ENCODE measurements at places on chromosomes 16 and 17.

GRCh38 chr16:50613281-50613963 lies 65.2 kb downstream of the NKD1 start:
- DNase-seq: no peak

- DNase-seq: no peak
These were observed 908 bp downstream of the COG4 start for GRCh38 chr16:70522216-70523075.

GRCh38 chr16:27088216-27088615 lies 21.5 kb downstream of the C16orf82 start:
- DNase-seq: no peak

DNA sequence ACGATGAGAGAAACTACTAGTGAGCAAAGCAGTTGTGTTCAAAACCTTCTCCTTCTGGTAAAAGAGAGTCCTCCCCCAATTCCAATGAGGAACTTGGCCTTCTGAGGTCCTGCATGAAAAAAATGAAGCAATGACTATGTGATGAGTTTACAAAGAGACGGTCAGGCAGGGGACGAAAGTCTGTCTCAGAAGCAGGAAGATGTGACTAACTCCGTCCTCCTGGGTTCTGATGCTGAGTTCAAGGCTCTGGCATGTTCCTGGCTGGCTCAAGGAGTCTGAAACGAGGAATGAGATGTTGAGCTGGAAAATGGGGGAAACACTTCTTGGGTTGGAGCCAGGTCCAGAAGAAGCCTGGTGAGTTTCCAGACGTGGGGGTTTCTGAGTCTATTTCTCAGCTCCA lies 129.6 kb downstream of the CPPED1 start:
- DNase-seq: no peak

DNA sequence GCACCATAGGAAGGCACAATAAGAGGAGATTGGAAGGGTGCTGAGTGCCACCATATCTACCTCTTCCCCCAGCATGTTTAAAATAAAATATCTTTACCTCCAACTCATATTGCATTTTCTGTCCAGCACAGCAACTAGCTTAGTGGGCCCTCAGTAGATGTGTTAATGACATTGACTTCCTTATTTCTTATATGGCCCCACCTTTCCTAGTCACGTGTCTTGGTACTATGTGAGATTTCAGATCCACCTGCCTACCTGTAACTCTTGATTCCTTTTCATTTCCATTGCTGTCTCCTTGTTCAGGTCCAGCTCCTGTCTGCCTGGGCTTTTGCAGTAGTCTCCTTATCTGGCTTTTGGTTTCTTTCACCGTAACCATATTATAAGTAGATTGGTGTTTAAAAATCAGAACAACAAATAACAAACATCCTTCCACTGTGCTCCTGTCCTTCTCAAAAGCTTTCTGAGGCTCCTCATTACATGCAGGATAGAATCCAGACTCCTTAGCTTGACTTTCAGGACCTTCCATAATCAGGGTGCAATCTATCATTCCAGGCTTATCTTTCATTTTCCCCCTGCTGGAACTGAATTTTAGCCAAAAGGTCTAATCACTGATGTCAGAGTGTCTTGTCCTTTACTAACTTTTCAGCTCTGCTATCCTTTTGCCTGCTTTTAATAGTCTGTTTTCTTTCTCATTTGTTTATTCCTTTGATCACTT lies 71.3 kb downstream of the FTO start:
- no peak for DNase-seq

DNA sequence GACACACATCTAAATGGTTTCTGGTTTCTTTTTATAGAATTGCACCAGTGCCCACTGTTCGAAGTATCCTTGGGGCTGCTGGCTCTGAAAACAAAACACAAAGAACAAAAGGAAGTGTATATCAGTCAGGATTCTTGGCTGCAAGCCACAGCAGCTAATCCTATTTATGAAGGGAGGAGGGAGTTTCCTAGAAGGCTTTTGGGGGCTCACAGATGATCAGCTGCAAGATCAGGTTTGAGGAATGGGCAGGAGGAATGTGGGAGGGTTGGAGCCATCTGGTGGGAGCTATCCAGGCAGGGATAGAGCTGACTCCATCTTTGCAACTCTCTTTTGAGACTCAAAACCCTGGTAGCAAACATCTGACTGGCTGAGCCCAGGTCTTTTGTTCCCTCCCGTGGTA lies 118.3 kb upstream of the EEF2KMT start:
- no peak for DNase-seq

DNA sequence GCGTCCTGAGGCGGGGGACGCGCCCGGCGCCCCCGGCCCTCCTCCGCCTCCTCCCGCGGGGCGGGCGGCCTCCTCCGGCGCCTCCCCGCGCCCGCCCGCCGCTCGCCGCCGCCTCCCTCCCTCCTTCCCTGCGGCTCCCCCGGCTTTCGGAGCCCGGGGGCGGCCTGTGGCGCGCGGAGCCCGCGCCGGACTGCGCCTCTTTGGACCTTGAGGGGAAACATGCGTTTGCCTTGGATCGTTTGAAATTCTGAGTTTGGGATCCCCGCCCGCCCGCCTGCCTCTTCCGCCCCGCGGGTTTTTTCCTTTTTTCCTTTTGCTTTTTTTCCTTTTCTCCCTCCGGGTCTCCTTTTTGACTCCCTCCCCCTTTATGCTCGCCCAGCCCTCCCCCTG lies 390 bp downstream of the ZNRF1 start:
- DNase-seq: peak; percentile 43

- DNase-seq: no peak
These were observed 40.8 kb upstream of the MED13 start for GRCh38 chr17:62105861-62106260.

DNA sequence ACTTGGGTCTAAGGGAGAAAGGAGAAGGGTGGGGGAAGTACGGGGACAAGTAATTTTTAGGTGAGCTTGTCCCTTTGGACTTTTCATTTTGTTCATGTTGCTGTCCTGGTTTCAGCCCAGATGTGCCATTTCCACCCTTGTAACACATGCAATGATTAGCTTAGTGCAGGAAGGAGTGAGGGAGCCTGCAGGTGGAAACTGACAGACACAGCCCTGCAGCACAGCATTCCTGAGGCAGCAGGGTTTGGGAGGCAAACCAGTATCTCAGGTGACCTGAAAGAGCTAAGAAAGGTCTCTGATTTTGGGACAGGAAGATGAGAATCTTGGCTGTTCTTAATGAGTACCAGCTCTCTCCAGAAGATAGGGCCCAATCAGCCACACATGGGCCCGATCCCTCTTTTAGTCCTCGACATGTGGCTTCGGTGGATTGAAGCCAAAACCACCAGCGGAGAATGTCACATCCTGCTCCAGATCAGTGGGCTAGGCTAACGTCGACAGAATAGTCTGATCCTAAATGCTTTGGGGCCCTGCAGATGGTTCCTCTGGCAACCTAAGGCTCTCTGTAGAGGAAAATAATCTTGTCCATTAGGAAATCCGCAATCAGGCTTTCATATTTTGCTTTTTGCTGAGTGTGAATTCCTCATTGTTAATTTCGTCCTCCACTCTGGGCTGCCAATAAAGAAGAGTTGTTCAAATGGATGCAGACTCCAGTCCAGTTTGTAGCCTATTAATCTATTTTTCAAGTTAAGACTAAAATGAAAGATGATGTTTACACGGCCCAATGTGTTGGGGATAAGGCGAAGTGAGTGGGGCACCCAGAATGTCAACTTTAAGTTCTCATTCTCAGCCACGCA lies 3.8 kb upstream of the RNF157 start:
- no peak for DNase-seq

GRCh38 chr16:1379304-1380076 lies 27.8 kb downstream of the GNPTG start:
- peak; percentile 65 for DNase-seq

DNA sequence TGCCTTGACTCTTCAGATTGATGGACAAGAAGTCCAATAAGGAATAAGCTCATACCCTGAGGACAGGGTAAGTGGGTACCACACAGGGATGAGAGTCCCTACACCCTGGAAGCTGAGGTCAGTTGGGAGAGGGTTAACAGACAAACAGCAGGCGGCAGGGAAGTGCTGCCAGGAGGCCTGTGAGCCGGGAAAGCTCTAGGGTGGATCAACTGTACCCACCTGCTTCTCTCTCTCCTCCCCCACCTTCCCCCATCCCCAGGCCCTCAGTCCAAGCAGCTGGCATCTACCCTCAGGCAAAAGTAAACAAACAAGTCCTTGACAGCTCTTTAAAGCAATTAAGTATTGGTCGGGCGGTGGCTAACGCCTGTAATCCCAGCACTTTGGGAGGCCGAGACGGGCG lies 20.7 kb upstream of the MYLK3 start:
- no peak for DNase-seq

DNA sequence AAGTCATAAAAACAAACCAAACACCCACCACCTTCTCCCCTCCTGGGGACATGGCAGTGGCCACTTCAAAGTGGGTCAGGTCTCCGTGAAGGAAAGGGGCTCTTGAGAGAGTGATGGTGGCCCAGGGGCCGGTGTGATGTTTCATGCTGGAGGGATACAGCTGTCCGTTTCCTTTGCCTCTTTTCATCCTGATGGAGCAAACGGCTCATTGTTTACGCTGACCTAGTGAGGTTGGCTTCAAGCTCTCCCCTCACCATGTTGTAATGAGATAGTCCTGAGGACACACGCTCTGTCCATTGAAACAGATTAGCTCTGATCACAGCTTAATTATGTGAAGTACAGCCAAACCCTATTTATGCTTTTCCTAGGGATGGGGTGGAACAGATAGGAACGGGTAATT lies 34.2 kb downstream of the CDH13 start:
- DNase-seq: no peak

- no peak for DNase-seq
These were observed 23.5 kb downstream of the CACNG1 start for GRCh38 chr17:67067571-67068482.

- no peak for DNase-seq
These were observed 242.9 kb downstream of the FTO start for GRCh38 chr16:53946746-53947386.

DNA sequence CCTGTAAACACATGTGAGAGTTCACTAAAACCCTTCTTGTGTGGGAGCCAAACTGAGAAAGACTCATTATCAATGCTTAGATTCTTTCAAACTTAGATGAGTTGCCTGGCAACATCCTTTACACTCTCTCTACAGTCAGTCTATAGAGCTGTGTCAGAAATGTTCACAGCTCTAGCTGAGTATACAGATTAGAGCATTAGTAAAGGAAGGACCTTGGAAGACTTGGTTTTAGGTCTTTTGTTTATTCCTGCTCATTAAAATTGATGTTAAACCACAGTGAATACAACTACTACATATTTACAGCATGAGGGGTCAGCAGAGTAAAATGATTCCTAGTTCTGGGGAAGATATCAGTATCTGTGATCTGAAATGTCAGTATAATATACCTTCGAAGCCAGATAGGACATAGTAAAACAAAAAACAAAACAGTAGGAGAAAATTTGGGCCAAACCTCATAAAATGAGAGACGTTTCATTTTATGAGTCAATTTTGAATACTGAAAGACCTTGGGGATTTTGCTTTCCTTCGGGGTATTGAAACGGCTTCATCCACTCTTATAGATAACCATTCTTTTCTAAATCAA lies 186.0 kb downstream of the TANC2 start:
- no peak for DNase-seq

GRCh38 chr17:74289688-74290087 lies 15.7 kb downstream of the DNAI2 start:
- DNase-seq: no peak

- DNase-seq: no peak
These were observed 167.3 kb upstream of the IRX3 start for GRCh38 chr16:54453871-54454270.

- DNase-seq: no peak
These were observed 17.1 kb upstream of the FLCN start for GRCh38 chr17:17254036-17254435.

GRCh38 chr17:68519911-68520310 lies 7.7 kb downstream of the PRKAR1A start:
- no peak for DNase-seq

DNA sequence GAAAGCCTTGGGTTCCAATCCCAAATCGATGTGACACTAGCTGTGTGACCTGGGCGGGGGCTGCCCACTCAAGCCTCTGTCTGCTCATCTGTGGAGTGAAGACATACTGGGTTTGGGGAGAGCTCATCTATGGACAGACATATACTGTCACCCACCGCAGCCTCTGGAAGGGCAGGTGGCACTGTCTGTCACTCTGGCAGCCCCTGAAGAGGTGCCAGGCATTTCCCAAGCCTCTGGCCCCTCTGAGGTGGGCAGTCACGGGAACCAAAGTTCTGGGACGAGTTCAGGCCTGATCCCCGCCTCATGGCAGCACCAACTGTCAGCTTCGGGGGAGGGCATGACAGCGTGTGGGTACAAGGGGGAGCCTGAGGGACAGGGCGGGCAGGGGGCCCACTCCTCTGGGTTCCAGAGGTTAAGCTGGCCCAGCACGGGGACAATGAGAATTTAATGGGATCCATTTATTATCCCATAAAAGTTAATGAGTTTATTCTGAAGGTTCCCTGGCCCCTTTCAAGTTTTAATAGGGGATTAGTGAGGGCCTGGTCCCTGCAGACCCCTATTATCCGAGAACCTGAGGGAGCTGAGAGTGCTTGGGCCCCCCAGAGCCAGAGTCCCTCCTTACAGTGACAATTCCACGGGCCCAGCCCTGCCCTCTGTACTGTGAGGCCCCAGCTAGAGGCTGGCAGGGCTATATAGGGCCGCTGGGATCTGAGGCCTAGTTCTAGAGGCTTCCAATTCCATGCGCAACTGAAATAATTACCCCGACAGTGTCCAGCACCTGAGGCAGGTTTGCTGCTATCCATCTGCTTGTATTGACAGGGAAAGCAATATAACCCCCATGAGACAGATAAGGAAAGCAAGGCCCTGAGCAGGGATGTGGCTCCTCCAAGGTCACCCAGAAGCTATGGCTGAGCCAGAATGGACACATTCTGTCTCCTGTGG lies 18.8 kb downstream of the SEZ6 start:
- no peak for DNase-seq

- no peak for DNase-seq
These were observed 192.9 kb upstream of the DYNLRB2 start for GRCh38 chr16:80347900-80348299.

- no peak for DNase-seq
These were observed 35.3 kb upstream of the HELZ start for GRCh38 chr17:67280279-67280678.

GRCh38 chr16:61858988-61859387 lies 177.2 kb downstream of the CDH8 start:
- no peak for DNase-seq

GRCh38 chr16:88132836-88133506 lies 181.7 kb downstream of the BANP start:
- no peak for DNase-seq

- DNase-seq: no peak
These were observed 2.9 kb downstream of the PHKB start for GRCh38 chr16:47463771-47464624.

GRCh38 chr17:41970901-41971331 lies 4.3 kb downstream of the CNP start:
- DNase-seq: no peak

GRCh38 chr17:64608571-64608981 lies 53.5 kb downstream of the SMURF2 start:
- no peak for DNase-seq

DNA sequence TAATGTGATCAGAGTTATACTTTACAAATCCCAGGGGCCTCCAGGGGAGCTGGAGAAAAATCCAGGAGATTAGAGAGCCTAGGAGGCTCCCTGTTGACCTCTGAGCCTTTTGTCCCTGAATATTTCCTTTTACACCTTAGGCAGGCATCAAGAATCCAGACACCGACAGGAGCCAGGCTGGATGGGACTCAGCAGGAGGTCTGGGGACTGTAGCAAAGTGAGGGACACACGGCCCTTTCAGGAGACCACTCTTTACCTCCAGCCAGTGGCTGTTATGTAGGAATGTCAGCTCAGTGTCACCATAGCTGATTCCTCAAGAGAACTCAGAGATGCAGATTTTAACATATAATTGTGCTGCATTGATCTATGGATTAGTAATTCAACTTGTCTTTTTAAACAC lies 198.4 kb downstream of the SHISA9 start:
- no peak for DNase-seq

GRCh38 chr17:36671144-36671543 lies 69.8 kb downstream of the MRM1 start:
- DNase-seq: no peak
